Activated naive CD8-positive, alpha-beta T cell treated with anti-CD3 and anti-CD28 coated beads, Interleukin-2, amount 50 U/mL, for 16 hours (primary cell): ENCODE measurements at places on chromosomes 1 and 21.

DNA sequence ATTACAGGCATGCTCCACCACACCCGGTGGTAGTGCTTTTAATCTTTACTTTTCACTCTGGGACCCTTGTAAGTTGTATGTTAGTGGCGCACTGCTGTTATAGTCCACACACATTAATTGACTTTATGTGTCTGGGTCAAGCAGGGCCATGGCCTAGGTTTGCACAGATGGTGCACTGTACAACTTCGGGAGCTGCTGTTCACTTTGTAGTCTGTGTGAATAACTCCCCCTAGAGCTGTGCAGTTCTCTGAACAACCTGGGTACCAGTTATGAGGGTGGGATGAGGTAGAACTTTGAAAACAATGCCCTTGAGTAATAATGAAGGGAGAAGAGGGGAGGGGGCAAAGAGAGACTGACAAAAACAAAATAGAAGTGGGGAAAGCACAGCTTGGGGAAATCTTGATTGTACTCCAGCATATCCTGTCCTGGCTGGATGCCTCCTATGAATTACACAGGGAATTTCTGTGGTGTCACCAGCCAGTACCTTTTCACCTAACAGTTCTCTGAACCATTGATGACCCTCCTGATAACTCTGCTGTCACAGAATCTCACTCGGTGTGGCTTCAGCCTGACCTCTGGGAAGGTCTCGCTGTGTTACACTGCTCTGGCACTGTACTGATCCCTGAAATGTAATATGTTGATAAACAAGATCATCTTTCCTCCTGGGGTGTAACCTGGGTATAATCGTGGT lies 2.2 kb downstream of the PTGFRN start:
- no peak for DNase-seq

GRCh38 chr1:78726686-78727085 lies 77.1 kb downstream of the IFI44 start:
- DNase-seq: no peak

- DNase-seq: no peak
Observed at GRCh38 chr1:213291526-213291925, 240.5 kb downstream of the RPS6KC1 start.

GRCh38 chr1:215376544-215377264 lies 190.4 kb upstream of the KCTD3 start:
- no peak for DNase-seq

GRCh38 chr1:234586892-234587485 lies 23.0 kb downstream of the IRF2BP2 start:
- no peak for DNase-seq

DNA sequence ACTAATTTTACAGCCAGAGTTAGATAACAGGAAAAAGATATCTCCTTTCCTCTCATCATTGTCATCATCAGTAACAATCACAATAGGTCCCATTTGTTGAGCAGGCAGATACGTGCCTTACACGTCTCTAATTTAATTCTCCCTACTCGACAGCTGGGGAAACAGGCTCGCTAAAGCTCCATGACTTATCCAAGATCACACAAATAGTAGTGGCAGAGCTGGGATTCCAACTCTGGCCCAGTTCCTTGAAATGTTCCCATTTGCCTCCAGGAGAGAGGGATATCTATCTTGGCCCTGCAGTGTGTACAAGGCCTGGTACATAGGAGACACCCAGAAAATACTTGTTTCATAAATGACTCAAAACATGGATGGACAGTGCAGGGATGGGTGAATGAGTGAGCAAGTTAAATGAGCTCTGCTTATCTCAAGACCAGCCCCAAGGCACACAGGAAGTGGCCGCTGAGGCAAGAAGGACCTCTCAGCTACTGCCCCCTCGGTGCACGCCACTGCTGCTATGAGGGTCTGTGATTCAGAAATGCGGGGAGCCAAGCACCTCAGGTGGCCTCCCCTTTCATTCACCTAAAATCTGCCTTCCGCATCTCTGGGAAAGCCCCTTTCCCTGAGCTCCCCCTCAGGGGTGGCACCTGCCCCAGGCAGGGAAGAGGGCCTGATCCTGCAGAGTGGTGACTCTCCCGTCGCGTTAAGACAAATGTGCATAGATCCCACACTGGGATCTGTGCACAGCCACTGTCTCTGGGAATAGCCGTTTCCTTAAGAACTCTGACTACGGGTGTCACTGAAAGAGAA lies 3.6 kb downstream of the KCNN3 start:
- DNase-seq: no peak

DNA sequence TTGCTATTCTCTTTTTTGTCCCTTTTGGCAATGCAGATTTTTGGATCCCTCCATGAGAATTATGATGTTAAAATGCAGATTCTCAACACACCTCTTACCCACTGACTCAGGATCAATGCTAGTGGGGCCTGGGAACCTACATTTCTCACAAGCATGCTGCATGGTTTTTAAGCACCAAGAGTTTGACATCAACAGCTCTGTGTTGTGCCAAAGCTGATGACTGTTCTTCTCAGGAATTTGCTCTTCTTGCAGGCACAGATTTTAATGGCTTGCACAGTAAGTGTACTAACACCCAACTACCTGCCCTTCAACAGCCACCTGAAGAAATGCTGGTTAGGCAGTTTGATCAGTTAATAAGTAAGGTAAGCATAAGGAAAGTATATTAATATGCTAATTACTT lies 468.7 kb downstream of the PTBP2 start:
- no peak for DNase-seq

- DNase-seq: no peak
Observed at GRCh38 chr1:24299901-24300300, 19.3 kb upstream of the GRHL3 start.

- DNase-seq: no peak
Observed at GRCh38 chr21:46227811-46228344, 696 bp downstream of the LSS start.

- no peak for DNase-seq
Observed at GRCh38 chr1:195336812-195337211, 1271.4 kb downstream of the KCNT2 start.

- DNase-seq: no peak
Observed at GRCh38 chr1:180915426-180915965, 2.8 kb downstream of the KIAA1614 start.
